ENCODE measurements at places on chromosomes 5 and 9. TPM values are rescaled to one million over a fixed set of nuclear protein-coding genes. Genes with fewer than 3 reads are reported as not detected.
A peak's percentile ranks its signal among the peaks of the same experiment; 100 is the strongest.

DNA sequence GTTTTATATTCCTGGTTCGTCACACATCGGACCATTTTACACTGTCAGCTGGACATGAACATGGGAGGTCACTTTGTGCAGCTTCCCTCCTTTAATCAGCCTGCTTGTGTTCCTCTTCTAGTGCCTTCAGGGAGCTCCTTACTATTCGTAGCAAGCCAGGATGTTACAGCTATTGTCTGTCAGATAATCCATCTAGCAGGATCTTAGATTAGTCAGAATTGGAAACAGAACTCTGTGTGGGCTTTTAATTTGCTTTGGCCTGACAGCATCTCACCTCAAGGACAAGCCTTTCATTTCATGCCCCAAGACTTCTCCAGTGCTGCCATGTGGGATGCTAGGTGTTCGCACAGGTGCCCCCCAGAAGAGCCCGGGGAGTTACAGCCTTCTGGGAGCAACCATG is 30.2 kb upstream of the EPB41L4B start:
- DNase-seq, result no peak
- peaks cover 2% of the 10 kb centered on the region for H3K27me3 ChIP-seq
- H3K4me1 ChIP-seq, result no peaks in the 10 kb centered on the region
- no peak overlapping the region for H3K4me3 ChIP-seq

DNA sequence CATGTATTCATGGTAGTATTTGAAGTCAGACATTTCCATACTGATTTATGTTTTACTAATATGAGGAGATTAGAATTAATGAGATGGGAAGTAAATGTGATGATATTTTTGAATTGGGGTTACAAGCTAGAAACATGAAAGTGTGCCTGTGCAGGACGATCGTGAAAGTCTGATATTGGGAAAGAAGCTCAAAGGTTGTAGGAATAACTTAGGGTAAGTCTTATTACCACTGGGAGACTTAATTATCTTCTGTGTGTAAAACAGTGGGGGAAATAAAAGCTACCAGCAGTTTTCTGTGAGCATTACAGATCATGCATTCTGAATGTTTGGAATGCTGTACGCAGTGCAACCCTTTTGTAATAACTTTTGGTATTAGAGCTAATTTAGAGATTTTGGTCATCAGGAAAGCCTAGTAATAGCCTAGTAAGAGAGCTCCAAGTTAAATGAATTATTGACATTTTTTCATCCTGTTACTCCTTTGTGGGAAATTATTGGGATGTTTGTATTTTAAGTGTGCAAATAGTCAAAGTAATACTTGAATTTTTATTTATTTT is 153.9 kb downstream of the PCSK5 start:
- no peaks in the 10 kb centered on the region for H3K4me1 ChIP-seq
- H3K27ac ChIP-seq, result no peak overlapping the region
- no peak overlapping the region for H3K4me3 ChIP-seq
- DNase-seq, result no peak

DNA sequence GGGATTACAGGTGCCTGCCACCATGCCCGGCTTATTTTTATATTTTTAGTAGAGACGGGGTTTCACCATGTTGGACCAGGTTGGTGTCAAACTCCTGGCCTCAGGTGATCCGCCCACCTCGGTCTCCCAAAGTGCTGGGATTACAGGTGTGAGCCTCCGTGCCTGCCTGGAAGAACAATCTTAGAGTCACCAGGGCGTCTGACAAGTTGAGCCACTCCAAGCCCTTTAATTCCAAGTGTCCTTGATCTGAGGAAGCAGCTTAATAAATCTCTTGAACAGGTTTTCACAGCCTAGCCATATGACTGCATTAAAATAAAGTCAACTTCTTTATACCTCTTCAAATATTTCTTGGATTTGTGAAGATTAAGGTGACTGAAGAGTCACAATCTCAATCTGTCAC is 31.5 kb downstream of the SLC44A1 start:
- no peak overlapping the region for H3K4me3 ChIP-seq
- H3K36me3 ChIP-seq, result no peaks in the 10 kb centered on the region
- no peaks in the 10 kb centered on the region for H3K27me3 ChIP-seq
- H3K4me1 ChIP-seq, result no peaks in the 10 kb centered on the region
- no peak overlapping the region for H3K27ac ChIP-seq
- DNase-seq, result no peak

- no peaks in the 10 kb centered on the region for H3K27me3 ChIP-seq
- H3K4me1 ChIP-seq, result peaks cover 10% of the 10 kb centered on the region
- DNase-seq, result no peak
- no peaks in the 10 kb centered on the region for H3K36me3 ChIP-seq
- H3K27ac ChIP-seq, result peak overlapping the region; percentile 97
Measured at GRCh38 chr5:88885002-88885401, 2.0 kb upstream of the MEF2C start.

DNA sequence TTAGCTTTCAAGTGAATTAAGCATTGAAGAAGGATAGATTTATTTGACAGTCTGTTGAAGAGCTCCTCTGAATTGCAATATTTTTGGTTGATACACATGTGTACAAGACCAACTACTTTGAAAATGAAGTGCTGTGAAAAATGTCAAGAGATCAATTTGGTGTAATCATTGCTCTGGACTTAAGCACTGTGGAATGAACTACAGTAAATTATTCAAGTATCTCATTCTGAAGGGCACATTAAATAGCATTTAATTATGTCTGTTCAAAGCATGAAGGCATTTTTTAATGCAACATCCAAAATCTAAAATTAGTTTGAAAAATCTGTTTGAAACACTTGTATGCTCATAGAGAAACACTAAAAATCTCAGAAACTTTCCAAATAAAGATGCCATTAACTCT is 107.5 kb downstream of the CDH18 start:
- no peak for DNase-seq
- no peaks in the 10 kb centered on the region for H3K27me3 ChIP-seq

Gene PTCH1
- polyA plus RNA-seq, result 6.7 TPM

Gene FABP6
- not detected for polyA plus RNA-seq
